ENCODE measurements at places on chromosomes 3 and 15. TPM values are rescaled to one million over a fixed set of nuclear protein-coding genes. Genes with fewer than 3 reads are reported as not detected.

Gene SLTM
- 31.4 TPM for total RNA-seq

Gene OXSM
- 14.4 TPM for total RNA-seq

GRCh38 chr3:157414861-157415260, 21.8 kb upstream of the PTX3 start:
- DNase-seq, result no peak

DNA sequence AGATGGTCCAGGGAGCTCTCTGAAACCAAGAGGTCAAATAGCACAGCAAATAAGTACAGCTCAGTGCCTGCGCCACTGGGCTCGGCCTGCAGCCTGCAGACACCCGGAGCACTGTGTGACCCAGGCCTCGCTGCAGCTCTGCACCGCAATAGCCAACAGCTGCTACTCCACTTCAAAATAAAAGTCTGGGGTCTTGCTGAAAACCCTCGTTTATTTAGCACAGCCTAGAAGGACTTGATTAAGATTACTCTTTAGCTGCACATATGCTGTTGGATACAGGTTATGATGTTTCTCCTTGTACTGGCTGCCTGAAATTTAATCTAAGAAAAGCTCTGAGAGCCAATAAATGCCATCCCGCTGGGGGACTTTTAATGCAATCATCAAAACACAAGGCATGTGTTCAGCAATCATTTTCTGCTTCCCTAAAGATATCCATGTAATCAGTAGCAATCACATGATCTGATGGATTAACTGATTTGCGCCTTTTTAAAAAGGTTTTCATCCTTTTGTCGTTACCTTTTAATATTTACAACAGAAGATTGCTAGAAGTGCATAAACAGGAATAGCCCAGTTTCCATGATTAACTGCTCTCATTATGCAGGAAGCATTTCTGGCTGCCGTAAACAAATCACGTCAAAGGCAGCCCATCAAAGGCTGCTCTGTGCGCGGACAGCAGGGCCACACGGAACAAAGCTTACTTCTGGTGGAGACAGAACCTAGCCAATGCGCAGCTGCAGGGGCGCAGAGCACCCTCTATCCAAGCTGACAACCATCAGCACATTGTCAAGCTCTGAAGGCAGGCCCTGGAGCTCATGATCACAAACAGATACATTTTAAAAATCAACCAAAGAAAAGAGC, 58.8 kb downstream of the CLASP2 start:
- peak; percentile 76 for DNase-seq

DNA sequence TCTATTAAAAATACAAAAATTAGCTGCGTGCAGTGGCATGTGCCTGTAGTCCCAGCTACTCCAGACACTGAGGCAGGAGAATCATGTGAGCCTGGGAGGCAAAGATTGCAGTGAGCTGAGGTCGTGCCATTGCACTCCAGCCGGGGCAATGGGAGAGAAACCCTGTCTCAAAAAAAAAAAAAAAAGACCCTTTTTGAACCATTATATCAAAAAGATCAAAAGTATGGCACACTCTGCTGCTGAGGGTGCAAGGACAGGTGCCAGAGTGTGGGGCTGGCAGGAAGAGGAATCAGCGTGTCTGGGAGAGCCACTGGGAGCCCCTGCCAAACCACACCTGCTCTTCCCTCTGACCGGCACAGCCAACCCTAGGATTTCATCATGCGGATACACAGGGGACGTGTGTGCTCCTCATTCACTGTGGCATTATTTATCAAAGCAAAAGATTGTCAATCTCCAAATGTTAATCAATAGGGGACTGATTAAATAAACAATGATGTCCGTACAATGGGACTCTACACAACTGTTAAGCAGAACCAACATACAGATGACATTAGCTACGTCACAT, 147.3 kb upstream of the TLE3 start:
- DNase-seq, result peak; percentile 12

- DNase-seq, result no peak
Measured at GRCh38 chr3:177349384-177349783, 152.1 kb upstream of the TBL1XR1 start.

- no peak for DNase-seq
Measured at GRCh38 chr3:55017876-55018275, 90.0 kb upstream of the LRTM1 start.
